SW 1271 (cell line): ENCODE measurements at places on chromosomes 4 and X.

- DNase-seq = no peak
These were observed 38.7 kb downstream of the FHL1 start for GRCh38 chrX:136186023-136186413.

DNA sequence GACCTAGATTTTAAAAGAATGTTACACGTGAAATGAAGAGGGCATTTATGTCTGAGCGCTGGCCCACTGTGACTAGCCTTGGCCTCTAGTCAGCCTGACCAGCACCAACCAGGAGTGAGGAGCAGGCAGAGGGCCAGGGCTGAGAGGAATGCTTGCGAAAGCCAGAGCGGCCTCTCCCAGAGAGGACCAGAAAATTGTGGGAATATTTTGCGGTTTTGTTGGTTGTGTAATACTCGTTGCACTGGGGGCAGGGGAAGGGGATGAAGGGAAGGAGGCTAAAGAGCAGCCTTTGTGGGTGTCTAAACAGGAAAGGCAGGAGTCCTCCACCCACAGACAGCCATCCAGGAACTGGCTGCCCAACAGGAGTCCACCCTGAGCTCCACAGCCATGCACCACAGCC is 3.8 kb downstream of the GABRE start:
- peak; percentile 70 for DNase-seq

GRCh38 chr4:151610229-151610628 is 150.6 kb downstream of the GATB start:
- no peak for DNase-seq

DNA sequence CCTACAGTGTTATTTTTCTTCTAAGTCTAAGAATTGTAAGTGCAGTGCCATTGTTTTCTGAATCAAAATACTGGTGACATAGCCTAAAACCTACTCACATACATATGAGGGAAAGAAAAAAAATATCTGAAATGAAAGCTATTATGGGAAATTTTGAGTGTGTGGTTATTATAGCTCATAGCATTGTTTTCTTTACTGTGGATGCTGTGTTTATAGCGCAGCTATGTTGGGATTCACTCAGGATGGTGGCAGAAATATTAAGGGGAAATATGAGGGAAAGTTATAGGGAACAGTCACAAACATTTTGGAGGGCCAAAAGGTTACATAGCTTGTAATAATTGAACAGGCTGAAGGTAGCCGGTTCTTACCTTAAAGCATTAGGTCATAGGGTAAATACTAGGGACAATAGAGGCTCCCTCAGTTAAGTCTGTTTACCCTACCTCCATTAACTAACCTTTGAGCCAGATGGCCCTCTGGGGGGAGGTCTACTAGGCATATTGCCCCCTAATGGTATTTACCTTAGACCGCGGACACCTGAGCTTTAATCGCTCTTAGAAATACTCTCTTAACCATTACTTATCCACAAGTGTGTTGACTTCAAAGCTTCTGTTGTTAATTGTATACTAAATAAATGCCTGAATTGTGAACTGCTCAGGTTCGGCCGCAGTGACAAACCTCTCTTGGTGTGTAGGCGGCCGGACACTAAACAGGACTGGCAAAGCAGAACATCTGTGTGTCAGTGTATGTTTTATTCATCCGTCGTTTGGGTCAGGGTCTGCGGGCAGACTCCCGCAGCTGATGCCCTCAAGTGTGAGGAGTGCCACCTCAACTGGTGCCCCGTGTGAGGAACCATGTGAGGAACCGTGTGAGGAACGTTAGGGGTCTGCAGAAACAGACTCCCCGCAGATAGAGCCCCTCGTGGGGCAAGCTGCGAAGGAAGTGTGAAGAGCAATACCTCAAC is 21.3 kb upstream of the SULT1B1 start:
- DNase-seq = no peak

GRCh38 chr4:102447413-102447812 is 53.7 kb upstream of the NFKB1 start:
- no peak for DNase-seq

DNA sequence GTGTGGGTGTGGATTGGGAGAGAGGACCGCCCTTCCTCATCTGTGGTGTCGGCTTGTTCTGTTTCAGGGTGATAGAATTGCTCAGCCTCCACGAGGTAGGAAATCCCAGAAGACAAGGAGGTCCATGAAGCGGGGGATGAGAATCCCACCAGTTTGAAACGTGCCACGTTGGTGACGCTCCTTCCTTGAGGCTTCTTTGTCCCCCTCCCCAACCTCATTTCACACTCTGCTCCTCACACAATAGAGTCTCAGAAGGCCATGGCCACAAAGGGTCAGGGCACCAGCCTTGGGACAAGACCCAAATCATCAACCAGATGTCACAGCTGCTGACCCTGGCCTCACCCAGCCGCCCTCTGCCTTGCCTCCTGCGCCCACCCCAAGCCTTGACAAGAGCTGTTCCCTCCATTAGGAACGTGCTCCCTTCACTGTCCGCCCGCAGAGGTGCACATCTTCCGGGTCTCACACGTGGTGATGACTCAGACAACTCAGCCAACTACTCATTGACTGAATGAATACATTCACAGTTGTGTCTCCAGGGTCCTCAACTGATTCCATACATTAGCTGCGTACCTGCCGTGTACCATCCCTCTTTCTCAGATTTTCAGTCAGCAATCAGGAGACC is 18.3 kb downstream of the BLOC1S4 start:
- DNase-seq = no peak

- no peak for DNase-seq
These were observed 179.7 kb upstream of the RASGEF1B start for GRCh38 chr4:81651243-81651899.

GRCh38 chrX:77622672-77623071 is 163.3 kb downstream of the ATRX start:
- DNase-seq = no peak

GRCh38 chrX:25005034-25005381 is 10.8 kb downstream of the ARX start:
- no peak for DNase-seq

DNA sequence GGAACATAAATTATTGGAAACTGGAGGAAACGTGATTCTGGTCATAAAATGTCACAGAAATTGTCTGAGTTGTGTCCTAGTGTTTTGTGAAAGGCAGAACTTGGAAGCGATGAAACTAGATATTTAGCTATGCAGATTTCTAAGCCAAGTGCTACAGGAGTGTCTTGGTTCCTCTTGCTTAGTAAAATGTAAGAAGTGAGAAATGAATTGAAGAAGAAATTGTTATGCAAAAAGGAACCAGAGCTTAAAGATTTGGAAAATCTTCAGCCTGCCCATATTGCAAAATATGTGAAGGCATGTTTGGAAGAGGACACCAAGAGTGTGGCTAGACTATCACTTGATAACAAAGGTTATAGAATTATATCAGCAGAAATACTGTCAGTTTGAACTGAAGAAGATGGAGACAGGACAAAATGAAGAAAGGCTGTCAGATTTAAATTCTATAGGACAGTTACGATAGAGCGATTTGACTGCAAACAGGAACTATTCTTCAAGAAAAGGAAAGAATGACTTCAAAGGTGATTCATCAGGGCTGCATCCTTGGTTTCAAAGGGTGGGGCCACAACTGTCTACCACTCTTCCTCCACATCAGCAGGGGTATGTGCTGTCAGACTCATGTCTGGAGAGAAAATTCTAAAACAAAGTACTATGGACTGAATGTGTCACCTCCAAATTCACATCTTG is 9.4 kb upstream of the CDS1 start:
- DNase-seq = no peak

DNA sequence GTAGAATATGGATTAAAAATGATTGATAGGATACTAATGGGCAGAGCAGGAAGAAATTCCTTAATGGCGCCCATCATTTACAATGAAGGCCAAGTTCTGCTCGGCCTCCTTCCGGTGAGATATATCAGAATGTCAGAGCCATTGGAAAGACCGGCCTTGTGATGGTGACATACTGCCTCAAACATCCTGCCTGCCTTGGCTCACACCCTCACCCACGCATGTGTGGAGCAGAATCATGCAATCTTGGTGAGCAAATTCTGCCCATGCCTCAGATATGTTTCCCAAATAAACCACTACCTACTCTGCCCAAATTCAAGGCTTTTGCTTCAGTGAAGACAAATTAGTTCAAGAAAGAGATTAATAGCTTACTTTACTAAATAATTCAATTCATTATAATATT is 163.3 kb downstream of the MID1 start:
- DNase-seq = no peak

- DNase-seq = no peak
These were observed 63.3 kb upstream of the ANXA10 start for GRCh38 chr4:168028970-168029597.

DNA sequence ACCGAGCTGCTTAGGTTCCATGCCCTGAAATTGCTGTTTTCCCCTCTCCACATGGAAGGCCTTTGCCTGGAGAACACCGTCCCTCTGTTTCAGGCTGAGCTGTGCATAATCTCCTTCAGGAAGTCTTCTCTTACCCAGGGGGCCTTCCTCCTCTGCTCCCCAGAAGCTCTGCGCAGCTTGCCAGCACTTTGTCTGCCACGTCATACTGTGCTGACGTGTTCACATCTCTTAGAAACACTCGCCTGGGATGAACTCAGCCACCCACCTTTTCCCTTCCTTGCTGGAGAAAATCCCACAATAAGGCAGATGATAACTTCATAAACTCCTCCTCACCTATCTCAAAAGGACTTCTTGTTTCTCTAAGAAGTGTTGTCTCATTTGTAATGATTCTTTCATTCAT is 110.7 kb downstream of the ARHGAP10 start:
- no peak for DNase-seq

DNA sequence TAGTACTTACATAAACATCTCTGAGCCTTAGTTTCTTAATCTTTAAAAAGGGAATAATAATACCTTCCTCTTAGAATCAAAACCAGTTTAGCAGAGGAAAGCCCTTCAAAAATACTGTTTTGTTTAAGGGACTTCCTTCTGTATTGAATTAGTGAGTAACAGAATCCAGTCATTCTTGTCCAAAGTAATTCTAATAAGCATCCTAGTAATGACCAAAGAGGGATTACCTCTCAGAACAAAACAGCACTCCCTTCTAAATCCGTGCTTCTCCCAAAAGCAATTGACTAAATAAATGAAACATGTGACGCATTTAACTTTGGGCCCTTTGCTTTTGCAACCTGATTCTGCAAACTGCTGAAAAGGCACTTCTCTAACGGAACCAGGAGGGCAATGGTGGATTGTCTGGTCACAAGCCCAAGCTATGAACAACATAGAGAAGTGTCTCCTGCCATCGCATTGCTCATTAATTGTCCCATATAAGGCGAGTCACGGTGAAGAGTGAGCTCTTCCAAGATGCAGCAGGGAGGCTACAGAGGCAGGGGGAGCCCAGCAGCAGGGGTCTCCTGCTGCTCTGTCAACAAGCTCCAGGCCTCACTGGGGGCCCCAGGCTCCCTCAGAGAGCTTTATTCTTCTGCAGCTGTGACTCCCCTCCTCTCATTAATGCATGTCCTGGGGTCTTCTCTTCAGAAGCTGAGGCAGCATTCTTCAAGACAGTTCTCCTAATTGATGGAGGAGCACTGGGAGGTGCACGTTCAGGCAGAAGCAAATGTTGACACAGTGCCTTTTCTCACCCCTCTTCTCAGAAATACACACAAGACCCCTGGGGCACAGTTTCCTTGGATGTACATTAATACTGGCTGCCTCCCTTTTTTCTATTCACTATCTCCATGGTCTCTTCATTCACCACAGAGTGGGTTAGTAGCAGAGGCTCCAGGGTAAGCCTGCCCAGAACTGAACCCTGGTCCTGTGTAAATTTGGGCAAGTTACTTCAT is 419.6 kb upstream of the RASGEF1B start:
- no peak for DNase-seq

GRCh38 chr4:185120631-185120946 is 22.5 kb upstream of the SLC25A4 start:
- DNase-seq = no peak

DNA sequence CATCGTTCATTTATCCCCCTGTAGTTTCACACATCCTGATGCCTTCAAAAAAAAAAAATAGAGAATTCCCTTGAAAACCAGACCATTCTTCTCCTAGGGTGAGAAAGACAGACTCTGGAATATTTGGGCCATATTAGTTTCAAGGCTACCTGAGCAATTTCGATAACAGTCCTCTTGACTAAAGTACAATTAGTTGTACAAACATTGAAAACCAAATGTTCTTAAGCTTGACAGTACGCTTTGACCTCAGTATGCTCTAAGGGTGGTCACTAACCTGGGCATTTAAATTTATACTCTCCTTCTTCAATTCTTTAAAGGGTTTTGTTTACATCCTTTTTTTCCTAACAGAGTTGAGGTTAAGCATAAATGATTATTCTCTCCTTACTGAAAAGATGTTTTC is 364.6 kb upstream of the FTHL17 start:
- DNase-seq = no peak

DNA sequence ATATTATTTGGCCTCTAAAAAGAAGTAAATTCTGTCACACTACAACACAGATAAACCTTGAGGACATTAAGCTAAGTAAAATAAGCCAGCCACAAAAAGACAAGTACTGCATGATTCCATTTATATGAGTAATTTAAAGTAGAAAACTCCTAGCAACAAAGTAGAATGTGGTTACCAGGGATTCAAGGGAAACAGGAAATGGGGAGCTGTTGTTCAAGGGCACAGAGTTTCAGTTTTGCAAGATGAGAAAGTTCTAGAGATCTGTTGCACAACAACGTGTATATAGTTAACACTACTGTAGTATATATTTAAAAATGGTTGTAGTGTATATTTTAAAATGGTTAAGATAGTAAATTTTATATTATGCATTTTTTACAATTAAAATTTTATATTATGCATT is 25.4 kb downstream of the SEC31A start:
- peak; percentile 56 for DNase-seq

DNA sequence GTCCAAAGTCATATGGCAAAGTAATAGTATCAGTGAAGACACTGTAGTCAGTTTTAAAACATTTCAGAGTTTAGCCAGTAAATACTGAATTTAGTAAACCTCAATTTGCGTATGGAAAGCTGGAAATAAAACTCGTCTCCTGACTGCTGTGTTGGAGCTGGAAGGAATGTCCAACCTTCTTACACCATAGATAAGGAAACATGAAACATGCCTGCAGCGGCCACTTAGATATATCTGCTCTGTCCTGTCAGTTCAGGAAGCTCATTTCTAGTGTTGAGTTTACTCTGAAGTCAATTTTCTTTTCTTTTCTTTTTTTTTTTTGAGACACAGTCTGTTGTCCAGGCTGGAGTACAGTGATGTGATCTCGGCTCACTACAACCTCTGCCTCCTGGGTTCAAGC is 21.2 kb downstream of the ARHGAP10 start:
- no peak for DNase-seq

DNA sequence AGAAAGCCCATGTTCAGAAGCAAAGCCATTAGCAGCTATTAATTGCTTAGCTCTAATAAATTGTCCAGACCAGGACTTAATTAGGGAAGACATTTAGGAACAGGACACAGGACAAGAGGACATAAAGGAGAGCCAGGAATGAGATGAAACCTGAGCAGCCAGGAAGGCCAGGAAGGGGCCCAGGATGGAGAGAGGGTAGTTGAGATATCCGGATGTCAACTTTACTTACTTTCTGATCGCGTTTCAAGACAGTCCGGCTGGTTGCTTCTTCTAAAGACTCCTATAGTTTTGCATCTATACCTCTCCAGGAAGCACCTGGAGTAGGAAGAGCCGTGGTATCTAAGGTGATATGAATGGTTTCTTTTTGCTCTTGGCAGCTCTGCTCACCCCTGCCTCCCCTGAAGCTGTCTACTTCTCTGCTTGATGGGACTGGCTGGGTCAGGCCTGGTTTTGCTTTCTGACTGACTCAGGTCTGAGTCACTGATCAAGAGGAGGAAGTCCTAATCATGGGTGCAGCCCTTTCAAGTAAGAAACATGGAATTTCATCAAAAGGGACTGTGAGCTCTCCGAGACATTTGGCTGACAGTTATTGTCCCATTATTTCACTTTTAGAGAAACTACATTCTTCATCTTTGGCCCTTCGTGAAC is 733.3 kb downstream of the RPA4 start:
- no peak for DNase-seq

GRCh38 chr4:101346351-101347266 is 717 bp downstream of the PPP3CA start:
- DNase-seq = peak; percentile 17
